ENCODE measurements at places on chromosomes 16 and 17. TPM values are rescaled to one million over a fixed set of nuclear protein-coding genes. Genes with fewer than 3 reads are reported as not detected.

DNA sequence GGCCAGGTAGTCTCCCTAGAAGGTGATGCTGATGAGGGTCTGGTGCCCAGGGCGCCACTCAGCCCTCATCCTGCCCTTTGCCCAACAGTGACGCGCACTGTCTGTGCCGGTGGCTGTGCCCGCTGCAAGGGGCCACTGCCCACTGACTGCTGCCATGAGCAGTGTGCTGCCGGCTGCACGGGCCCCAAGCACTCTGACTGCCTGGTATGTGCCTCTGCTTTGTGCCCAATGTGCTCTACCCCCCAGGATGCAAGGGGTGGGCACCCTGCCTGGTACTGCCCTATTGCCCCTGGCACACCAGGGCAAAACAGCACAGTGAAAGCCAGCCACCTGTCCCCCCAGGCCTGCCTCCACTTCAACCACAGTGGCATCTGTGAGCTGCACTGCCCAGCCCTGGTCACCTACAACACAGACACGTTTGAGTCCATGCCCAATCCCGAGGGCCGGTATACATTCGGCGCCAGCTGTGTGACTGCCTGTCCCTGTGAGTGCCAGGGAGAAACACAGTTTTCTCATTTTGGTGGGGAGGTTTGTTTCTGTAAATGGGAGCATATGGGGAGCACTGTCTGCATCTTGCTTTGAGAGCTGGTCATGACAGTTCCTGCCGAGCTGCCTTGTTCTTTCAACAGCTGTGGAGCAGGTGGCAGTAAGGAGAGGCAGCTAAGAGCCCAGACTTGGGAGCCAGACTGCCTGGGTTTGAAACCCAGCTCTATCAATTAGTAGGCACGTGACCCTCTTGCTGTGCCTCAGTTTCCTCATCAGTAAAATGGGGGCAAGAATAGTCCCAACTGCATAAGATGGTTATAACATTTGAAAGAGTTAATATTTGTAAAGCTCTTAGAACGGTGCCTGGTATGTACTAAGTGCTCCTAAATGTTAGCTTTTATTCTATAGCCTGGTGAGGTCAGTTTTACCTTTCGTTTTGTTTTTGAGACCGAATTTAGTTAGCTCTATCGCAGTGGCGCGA lies 10.4 kb downstream of the ERBB2 start:
- H3K36me3 ChIP-seq, result peaks cover 7% of the 10 kb centered on the region
- H3K27ac ChIP-seq, result no peak overlapping the region
- DNase-seq, result no peak
- no peaks in the 10 kb centered on the region for H3K27me3 ChIP-seq
- peaks cover 5% of the 10 kb centered on the region for H3K4me1 ChIP-seq

- DNase-seq, result no peak
- H3K27me3 ChIP-seq, result no peaks in the 10 kb centered on the region
- H3K4me1 ChIP-seq, result no peaks in the 10 kb centered on the region
- H3K4me3 ChIP-seq, result no peak overlapping the region
These were observed 225.7 kb downstream of the CBLN1 start for GRCh38 chr16:49055824-49056545.

GRCh38 chr16:24228514-24228913 lies 27.6 kb upstream of the CACNG3 start:
- no peak overlapping the region for H3K27ac ChIP-seq
- no peak for DNase-seq
- H3K36me3 ChIP-seq, result no peaks in the 10 kb centered on the region
- no peaks in the 10 kb centered on the region for H3K4me1 ChIP-seq

The GCGR gene
- total RNA-seq, result 1.0 TPM

The RRN3 gene
- 32.2 TPM for total RNA-seq
